Right renal pelvis (tissue), 4 donors: ENCODE measurements at places on chromosomes 5 and 9. TPM values are rescaled to one million over a fixed set of nuclear protein-coding genes. Genes with fewer than 3 reads are reported as not detected.

GRCh38 chr9:33147416-33148169 lies 19.5 kb downstream of the B4GALT1 start:
- no peak for DNase-seq

GRCh38 chr5:10607023-10607665 lies 43.3 kb downstream of the ANKRD33B start:
- DNase-seq, result no peak

DNA sequence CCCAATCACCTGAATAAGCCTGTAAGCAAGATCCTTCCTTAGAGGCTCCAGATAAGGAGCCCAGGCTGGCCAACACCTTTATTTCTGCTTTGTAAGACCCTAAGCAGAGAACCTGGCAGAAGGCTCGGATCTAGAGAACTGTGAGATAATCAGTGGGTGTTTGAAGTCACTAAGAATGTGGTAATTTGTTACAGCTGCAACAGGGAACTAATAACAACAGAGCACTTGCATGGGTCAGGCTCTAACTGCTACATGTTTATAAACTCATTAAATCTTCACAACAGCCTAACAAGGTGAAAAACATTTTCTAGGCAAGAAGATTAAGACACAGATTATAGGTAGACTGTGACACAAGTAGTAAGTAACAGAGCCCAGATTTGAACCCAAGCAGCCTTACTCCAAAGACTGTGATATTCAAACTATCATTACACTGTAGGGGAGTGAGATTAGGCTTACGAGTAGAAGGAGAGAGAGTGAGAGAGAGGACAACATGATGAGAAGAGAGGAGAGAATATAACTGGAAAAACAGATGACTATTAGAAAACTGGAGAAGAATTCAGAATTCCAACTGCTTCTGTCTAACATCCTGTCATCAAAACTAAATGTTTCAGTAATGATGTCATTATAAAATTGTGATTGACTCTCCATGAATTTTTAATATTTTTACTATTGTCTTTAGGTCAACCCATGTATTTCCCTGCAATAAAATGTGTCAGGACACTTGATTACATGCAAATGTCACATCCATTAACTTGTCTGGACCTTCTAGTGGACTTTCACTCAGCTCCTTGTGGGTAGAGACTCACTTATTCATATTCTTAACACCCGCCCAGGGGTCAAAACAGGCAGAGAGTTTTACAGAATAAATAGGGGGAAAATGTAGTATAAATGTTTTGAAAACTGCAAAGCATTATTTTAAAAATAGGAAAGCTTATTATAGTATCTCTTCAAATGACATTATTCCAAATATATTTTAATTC lies 290.9 kb upstream of the RGMB start:
- no peak for DNase-seq

The C9orf153 gene
- polyA plus RNA-seq, result not detected

GRCh38 chr9:105320568-105320967 lies 76.1 kb downstream of the SLC44A1 start:
- no peak for DNase-seq

DNA sequence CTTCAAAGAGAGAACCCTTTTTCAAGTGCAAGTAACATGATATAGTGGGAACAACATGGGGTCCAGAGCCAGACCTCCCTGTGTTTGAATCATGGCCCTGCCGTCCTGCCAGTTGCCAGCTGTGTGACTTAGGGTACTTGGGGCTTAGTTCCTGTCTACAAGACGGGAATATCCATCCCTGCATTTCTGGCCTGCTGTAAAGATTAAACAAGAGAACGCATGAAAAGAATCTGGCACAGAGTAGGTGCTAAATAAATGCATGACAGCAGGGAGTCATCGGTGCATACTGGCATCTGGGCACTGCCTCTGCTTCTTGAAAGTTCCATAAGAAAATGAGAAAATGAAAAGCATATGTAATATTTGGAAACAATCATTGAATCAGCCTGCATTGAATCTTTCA lies 77.8 kb upstream of the PRRC1 start:
- DNase-seq, result no peak

The ARHGEF37 gene
- polyA plus RNA-seq, result 6.9 TPM

The TRIM7 gene
- not detected for polyA plus RNA-seq

DNA sequence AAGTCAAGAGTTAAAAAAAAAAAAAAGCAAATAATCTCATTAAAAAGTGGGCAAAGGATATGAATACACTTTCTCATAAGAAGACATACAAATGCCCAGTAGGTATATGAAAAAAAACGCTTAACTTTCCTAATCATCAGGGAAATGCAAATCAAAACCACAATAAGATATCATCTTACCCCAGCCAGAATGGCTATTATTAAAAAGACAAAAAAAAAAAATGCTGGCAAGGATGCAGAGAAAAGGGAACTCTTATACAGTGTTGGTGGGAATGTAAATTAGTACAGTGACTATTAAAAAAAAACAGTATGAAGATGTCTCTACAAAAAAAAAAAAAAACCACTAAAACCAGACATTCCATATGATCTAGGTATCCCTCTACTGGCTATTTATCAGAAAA lies 79.4 kb downstream of the LPAR1 start:
- DNase-seq, result no peak

The RLN1 gene
- 0.84 TPM for polyA plus RNA-seq

- no peak for DNase-seq
Measured at GRCh38 chr9:124215956-124216355, 41.8 kb upstream of the NEK6 start.

DNA sequence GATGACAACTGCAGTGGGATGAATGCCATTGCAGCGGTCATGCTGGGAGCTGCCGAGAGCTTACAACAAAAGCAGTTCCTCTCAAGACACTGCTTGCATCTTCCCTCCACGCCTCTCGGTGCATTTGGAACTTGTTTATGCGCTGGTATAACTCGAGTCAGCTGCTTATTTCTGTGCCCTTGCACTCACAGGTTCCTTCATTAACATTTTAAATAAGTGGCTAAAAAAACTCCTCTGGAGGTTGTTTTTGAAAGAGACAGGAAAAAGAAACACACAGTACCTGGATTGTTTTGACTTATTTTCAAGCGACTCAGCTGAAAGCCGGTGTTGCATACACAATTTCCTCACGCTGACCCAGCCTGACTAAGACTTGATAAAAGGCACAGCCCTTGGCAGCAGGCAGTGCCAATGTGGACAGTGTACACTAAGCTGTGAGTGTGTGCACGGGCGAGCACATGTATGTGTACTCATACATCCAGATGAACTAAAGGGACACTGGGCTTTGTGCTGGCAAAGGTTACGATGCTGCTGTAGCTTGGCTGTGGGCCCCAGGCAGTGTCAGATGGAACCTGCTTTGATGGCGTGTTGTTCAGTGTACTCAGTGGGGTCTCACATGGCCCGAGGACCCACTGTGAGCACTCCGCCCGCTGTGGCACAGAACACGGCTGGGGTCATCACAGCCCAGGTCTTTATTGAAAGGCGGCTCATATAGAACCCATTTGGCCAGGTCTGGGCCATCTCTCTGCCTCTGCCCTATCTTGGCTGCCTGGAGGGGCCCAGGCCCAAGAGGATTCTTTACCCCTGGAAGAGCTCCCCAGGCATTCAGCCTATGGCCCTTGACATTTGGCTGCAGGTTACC lies 92.3 kb downstream of the ANKRD33B start:
- DNase-seq, result no peak

DNA sequence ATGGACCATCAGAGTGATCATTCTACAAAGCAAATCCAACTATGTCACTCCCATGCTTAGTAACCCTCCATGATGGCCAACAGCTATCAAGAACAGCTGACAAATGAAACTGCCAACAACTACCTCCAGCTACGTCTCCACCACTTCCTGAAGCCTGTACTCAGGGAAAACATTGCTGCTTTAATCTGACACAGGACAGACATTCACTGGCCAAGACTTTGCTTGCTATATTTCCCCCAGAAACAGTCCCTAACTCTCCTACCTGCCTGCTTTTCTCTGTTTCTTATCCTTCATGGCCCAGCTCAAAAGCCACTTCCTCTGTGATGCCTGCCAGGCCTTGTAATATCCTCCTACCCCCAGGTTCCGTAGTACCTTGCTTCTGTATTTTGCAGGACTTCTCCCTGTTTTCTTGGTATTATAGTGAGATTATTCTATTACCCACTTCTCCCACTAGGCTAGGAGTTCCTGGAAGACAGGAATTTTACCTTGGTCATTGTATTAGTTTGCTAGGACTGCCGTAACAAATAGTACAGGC lies 14.7 kb upstream of the RAB14 start:
- no peak for DNase-seq

The ALG2 gene
- 52.9 TPM for polyA plus RNA-seq

The IFNA2 gene
- polyA plus RNA-seq, result not detected

DNA sequence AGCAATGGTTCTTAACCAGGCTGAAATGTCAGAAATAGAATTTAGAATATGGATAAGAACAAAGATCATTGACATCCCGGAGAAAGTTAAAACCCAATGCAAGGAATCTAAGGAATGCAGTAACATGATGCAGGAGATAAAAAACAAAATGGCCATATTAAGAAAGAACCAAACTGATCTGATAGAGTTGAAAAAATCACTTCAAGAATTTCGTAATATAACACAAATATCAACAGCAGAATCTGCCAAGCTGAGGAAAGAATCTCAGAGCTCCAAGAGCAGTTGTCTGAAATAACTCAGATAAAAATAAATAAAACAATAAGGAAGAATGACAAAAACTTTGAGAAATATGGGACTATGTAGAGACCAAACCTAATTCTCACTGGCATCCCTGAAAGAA lies 37.8 kb upstream of the TAS2R1 start:
- no peak for DNase-seq

- DNase-seq, result no peak
Measured at GRCh38 chr9:121009650-121010049, 40.4 kb downstream of the C5 start.

The STXBP1 gene
- 32.2 TPM for polyA plus RNA-seq

GRCh38 chr9:137913771-137914767 lies 36.5 kb downstream of the CACNA1B start:
- DNase-seq, result no peak

The IL11RA gene
- 66.7 TPM for polyA plus RNA-seq

GRCh38 chr9:89036383-89036782 lies 45.1 kb downstream of the S1PR3 start:
- no peak for DNase-seq

GRCh38 chr5:78799266-78800017 lies 150.9 kb upstream of the LHFPL2 start:
- no peak for DNase-seq

GRCh38 chr5:131022811-131023497 lies 142.1 kb downstream of the HINT1 start:
- DNase-seq, result no peak

GRCh38 chr9:27361492-27361891 lies 64.5 kb upstream of the EQTN start:
- DNase-seq, result no peak

The PHF2 gene
- polyA plus RNA-seq, result 43.9 TPM

The KCNV2 gene
- not detected for polyA plus RNA-seq

- DNase-seq, result no peak
Measured at GRCh38 chr5:76620166-76620565, 3.0 kb downstream of the F2RL2 start.

DNA sequence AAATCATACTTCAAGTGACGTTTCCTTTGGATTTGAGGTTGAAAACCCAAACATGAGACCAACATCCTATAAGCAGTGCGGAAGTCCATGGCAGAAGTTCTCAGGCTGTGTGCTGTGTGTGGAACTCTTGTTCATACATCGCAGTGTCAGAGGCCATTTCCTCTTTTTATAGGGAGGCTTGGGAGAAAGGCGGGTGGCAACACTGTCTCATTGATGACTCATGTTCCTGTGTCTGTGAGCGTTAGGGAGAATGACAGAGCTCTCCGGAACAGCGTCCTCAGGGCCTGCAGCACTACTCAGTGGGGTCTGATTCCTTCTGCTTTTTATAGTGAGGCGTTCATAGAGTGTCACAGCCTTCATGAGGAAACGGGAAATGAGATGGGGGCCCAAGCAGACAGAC lies 98.8 kb upstream of the BASP1 start:
- DNase-seq, result no peak

DNA sequence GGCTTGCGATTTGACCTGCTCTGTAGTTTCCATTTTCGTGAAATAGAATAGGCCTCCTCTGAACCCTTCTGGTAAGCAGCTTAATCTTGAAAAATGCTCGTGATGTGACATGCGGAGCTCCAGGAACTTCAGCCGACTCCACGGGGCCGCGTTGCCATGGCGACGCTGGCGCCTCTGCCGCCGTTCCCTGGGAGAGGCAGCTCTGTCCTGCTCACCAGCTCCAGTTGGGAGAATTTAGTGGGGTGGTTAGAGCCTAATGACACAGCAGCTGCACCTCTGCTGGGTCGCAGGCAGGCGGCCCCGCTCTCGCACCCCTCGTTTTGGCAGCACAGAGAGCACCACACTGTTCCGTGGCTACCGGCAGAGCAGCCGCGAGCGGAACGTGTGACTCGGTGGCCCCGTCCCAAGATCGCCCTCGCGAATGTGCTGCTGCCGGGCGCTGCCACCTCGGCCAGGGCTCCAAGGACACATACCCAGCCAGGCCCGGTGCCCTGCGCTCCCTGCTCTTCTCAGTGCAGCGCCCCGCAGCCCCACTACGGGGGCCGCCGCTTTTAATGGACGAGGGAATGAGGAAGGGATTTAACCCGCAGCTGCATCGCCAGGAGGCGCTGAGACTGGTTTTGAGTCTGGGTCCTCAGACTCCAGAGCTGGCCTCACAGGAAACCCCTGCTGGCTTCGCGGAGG lies 131.2 kb upstream of the LMX1B start:
- peak; percentile 56 for DNase-seq

DNA sequence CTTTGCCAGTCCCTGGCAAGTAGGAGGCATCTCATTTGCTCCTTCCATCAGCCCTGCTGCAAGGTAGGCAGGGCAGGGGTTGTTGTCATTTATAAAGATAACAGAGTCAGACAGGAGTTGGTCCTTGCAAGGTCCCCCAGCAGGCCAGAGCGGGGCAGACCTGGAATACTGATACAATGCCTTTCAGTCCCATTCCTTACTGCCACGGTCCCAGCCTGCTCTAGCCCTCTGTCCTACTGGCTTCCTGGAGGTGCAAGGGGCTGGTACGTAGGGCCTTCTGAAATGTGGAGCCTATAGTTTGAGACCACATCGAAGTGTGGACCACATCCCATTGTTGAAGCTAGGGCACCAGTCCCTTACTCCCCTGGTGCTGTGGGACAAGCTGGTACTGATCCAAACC lies 42.8 kb upstream of the PITX1 start:
- DNase-seq, result no peak

DNA sequence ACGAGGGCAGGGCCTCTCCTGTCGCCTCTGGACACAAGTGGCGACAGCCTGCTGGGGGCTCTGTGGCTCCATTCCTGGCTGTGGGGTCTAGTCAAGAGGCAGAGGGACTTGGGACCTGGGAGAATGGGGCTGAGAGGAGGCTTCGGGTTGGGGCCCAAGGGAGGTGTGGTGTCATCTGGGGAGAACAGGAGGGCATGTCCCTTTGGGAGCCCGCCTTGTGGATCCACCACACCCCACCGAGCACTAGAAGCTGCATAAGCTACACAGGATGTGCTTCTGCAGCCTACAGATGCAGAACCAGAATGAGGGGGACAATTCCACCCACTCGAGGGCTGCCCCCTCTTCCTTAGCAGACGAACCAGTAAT lies 3.9 kb upstream of the MAN1B1 start:
- no peak for DNase-seq
